ENCODE measurements at places on chromosomes 5 and 9. TPM values are rescaled to one million over a fixed set of nuclear protein-coding genes. Genes with fewer than 3 reads are reported as not detected.

The THBS4 gene
- 0.30 TPM for total RNA-seq

The ISL1 gene
- total RNA-seq = 0.30 TPM

The OMD gene
- total RNA-seq = not detected

The AGXT2 gene
- total RNA-seq = not detected

The CFAP90 gene
- total RNA-seq = 0.30 TPM

The LRRC70 gene
- 1.2 TPM for total RNA-seq

The RACK1 gene
- 2,845 TPM for total RNA-seq

The FAM219A gene
- total RNA-seq = 20.6 TPM

The RMI1 gene
- 6.8 TPM for total RNA-seq

The ACTBL2 gene
- 0.89 TPM for total RNA-seq

The PCDHGA2 gene
- 3.5 TPM for total RNA-seq

The HAND1 gene
- 0.14 TPM for total RNA-seq

The SLC34A3 gene
- total RNA-seq = not detected

The OGN gene
- total RNA-seq = 0.59 TPM

The EIF4EBP3 gene
- 0.28 TPM for total RNA-seq

The SLC1A1 gene
- total RNA-seq = 18.7 TPM

The PRLR gene
- 0.89 TPM for total RNA-seq

The GARNL3 gene
- 3.5 TPM for total RNA-seq

The CAAP1 gene
- 20.8 TPM for total RNA-seq

The GRXCR2 gene
- total RNA-seq = not detected

All from smooth muscle cell of the umbilical artery (primary cell).